ENCODE measurements at places on chromosomes 12 and 14. TPM values are rescaled to one million over a fixed set of nuclear protein-coding genes. Genes with fewer than 3 reads are reported as not detected.

- no peak overlapping the region for H3K27ac ChIP-seq
- H3K36me3 ChIP-seq = no peaks in the 10 kb centered on the region
- DNase-seq = no peak
- H3K27me3 ChIP-seq = peaks cover 5% of the 10 kb centered on the region
Measured at GRCh38 chr12:69274861-69275260, 35.5 kb downstream of the CPSF6 start.

- H3K27ac ChIP-seq = no peak overlapping the region
- H3K4me1 ChIP-seq = no peaks in the 10 kb centered on the region
- DNase-seq = no peak
- H3K27me3 ChIP-seq = peaks cover 1% of the 10 kb centered on the region
Measured at GRCh38 chr14:72742838-72743195, 151.1 kb downstream of the DPF3 start.

DNA sequence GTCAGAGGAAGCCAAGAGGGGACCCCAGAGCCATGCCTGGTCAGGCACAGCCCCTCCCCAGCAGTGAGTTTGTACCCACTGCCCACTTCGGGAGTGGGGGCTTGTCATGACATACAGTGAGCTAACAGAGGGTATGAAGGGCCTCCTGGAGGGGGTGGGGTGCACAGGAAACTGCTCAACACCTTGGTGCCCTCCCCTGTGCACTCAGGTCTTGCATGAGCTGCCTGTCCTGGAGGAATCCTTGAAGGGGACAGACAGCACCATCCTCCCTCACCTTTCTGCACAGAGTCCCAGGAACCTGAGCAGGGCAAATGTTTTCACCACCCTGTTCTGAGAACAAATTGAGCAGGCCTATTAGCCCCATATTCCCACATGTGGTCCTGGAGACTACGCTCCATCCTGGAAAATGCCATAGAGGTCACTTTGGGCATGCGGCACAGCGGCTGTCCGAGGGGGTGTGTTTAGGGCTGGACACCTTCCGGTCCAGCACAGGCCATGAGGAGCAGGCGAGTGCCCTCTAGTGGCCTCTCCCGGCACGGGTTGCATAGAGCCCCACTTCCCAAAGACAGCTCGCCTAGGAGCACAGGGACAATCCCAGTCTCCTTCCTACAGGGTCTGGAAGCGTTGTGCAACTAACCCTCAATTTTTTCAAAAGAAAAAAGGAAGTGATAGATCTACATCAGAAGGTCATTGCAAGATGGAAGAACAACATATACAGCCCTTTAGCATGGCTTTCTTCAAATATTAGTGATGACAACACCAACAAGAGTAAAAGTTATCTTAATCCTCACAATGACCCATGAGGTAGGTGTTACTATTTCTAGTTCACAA, 31.9 kb upstream of the ZFP36L1 start:
- peak; percentile 84 for DNase-seq
- H3K27me3 ChIP-seq = peaks cover 2% of the 10 kb centered on the region
- no peaks in the 10 kb centered on the region for H3K36me3 ChIP-seq
- H3K4me1 ChIP-seq = peaks cover 4% of the 10 kb centered on the region

GRCh38 chr12:52318241-52318990, 2.8 kb downstream of the KRT83 start:
- no peaks in the 10 kb centered on the region for H3K36me3 ChIP-seq
- H3K4me1 ChIP-seq = no peaks in the 10 kb centered on the region
- H3K4me3 ChIP-seq = no peak overlapping the region
- no peak for DNase-seq
- no peak overlapping the region for H3K27ac ChIP-seq

The HOXC4 gene
- total RNA-seq = not detected
